ENCODE measurements at places on chromosomes 2 and 18.
A peak's percentile ranks its signal among the peaks of the same experiment; 100 is the strongest.

GRCh38 chr2:183011743-183012142 is 26.5 kb downstream of the NCKAP1 start:
- no peak for DNase-seq

GRCh38 chr2:162840598-162841246 is 2.2 kb upstream of the KCNH7 start:
- DNase-seq, result no peak

GRCh38 chr2:863732-864450 is 86.8 kb upstream of the SNTG2 start:
- DNase-seq, result no peak

- DNase-seq, result peak; percentile 91
These were observed 10.4 kb upstream of the MAP3K2 start for GRCh38 chr2:127398239-127398590.

- no peak for DNase-seq
These were observed 13.6 kb upstream of the RHOB start for GRCh38 chr2:20433249-20433648.

- DNase-seq, result no peak
These were observed 117.6 kb upstream of the KLF7 start for GRCh38 chr2:207283356-207283755.
